Naive B cell (primary cell): ENCODE measurements at places on chromosomes 6 and 20.

GRCh38 chr6:100103194-100103593 is 109.2 kb upstream of the MCHR2 start:
- H3K36me3 ChIP-seq: no peaks in the 10 kb centered on the region
- peaks cover 16% of the 10 kb centered on the region for H3K27me3 ChIP-seq
- no peak overlapping the region for H3K27ac ChIP-seq

DNA sequence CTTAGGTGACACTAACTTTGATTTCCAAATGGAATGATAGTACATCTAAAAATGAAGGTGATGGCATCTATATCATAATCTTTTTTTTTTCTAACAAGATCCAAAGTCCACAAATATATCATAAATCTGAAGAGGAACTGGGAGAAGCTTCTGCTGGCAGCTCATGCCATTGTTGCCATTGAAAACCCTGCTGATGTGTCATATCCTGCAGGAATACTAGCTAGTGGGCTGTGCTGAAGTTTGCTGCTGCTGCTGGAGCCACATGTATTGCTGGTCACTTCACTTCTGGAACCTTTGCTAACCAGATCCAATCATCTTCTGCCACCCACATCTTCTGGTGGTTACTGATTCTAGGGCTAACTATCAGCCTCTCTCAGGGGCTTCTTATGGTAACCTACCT is 27.4 kb upstream of the KHDC1 start:
- H3K36me3 ChIP-seq: no peaks in the 10 kb centered on the region
- DNase-seq: no peak
- H3K4me3 ChIP-seq: no peak overlapping the region
- no peaks in the 10 kb centered on the region for H3K4me1 ChIP-seq
- no peak overlapping the region for H3K27ac ChIP-seq
- no peaks in the 10 kb centered on the region for H3K27me3 ChIP-seq

DNA sequence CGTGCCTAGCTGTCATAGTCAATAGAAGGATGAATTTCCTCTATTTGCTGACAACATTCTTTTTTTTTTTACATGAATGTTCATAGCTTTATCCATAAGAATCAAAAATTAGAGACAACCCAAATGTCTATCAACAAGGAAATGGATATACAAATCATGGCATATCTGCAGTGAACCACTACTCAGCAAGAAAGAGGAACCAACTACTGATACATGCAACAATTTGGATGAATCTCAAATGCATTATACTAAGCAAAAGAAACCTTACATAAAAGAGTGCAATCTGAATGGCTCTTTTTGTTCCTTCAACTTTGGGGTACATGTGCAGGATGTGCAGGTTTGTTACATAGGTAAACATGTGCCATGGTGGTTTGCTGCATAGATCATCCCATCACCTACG is 17.7 kb upstream of the MCM9 start:
- peaks cover 7% of the 10 kb centered on the region for H3K4me1 ChIP-seq
- no peaks in the 10 kb centered on the region for H3K36me3 ChIP-seq
- no peak for DNase-seq
- no peaks in the 10 kb centered on the region for H3K27me3 ChIP-seq

DNA sequence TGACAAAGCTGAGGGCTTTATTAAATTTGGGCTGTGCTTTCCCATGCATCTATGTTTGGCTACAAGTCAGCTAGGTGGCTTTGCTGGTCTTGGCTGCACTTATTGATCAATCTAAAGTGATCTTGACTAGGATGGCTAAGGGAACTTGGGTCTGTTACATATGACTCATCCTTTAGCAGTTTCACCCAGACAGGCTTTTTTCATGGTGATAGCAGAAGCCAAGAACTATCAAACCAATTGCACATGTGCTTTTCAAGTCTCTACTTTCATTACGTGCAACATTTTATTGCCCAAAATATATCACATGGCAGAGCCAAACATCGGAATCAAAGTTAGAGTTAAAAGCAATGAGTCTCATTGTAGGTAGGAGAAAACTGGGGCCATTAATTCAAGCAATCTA is 626.3 kb downstream of the TENT5A start:
- H3K4me1 ChIP-seq: no peaks in the 10 kb centered on the region
- H3K27me3 ChIP-seq: no peaks in the 10 kb centered on the region
- H3K36me3 ChIP-seq: no peaks in the 10 kb centered on the region
- H3K4me3 ChIP-seq: no peak overlapping the region
- no peak for DNase-seq

GRCh38 chr6:90202156-90202555 is 94.5 kb downstream of the BACH2 start:
- no peak overlapping the region for H3K27ac ChIP-seq
- H3K4me1 ChIP-seq: peaks cover 50% of the 10 kb centered on the region
- no peak for DNase-seq
- H3K4me3 ChIP-seq: no peak overlapping the region
- peaks cover 47% of the 10 kb centered on the region for H3K36me3 ChIP-seq

DNA sequence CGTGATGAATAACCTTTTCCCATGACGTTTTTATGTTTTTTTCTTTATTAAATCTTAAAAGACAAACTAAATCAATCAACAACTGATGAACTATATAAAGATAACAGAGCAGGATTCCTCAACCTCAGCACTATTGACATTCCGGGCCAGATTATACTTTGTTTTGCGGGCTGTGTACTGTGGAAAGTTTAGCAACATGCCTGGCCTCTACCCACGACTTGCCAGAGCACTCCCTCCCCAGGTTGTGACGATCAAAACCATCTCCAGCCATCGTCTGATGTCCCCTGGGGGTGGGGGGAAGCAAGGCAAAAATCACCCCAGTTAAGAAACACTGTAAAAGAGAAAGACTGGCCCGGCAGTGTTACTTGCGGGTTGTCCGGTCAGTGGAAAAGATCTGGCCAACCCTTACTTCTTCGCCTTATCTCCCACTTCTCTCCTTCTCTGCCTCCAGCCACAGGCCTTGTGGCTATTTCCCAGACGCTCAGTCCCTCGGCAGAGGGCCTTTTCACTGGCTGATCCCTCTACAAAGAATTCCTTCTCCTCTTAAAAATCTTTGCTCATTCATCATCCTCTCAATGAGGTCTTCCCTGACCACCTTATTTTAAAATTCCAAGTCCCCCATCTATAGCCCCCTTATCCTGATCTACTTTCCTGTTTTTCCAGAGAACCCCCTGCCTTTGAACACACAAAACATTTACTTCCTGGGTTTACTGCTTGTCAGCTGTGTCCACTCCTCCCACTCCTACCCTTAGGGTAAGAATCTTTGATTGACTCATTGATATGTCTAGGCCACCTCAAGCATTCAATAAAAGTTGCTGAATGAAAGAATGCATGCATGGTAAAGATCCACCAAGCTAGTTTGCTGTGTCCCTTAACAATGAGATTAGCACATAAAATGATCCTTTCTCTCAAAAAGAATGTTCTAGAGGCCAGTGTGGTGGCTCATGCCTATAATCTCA is 14.7 kb upstream of the RAB22A start:
- H3K4me3 ChIP-seq: no peak overlapping the region
- H3K36me3 ChIP-seq: no peaks in the 10 kb centered on the region
- DNase-seq: no peak
- no peaks in the 10 kb centered on the region for H3K27me3 ChIP-seq
- peak overlapping the region; percentile 31 for H3K27ac ChIP-seq

GRCh38 chr6:161137839-161138542 is 135.9 kb downstream of the AGPAT4 start:
- peaks cover 7% of the 10 kb centered on the region for H3K36me3 ChIP-seq
- H3K27me3 ChIP-seq: no peaks in the 10 kb centered on the region
- H3K4me1 ChIP-seq: peaks cover 25% of the 10 kb centered on the region
- DNase-seq: no peak
- no peak overlapping the region for H3K27ac ChIP-seq
- no peak overlapping the region for H3K4me3 ChIP-seq

DNA sequence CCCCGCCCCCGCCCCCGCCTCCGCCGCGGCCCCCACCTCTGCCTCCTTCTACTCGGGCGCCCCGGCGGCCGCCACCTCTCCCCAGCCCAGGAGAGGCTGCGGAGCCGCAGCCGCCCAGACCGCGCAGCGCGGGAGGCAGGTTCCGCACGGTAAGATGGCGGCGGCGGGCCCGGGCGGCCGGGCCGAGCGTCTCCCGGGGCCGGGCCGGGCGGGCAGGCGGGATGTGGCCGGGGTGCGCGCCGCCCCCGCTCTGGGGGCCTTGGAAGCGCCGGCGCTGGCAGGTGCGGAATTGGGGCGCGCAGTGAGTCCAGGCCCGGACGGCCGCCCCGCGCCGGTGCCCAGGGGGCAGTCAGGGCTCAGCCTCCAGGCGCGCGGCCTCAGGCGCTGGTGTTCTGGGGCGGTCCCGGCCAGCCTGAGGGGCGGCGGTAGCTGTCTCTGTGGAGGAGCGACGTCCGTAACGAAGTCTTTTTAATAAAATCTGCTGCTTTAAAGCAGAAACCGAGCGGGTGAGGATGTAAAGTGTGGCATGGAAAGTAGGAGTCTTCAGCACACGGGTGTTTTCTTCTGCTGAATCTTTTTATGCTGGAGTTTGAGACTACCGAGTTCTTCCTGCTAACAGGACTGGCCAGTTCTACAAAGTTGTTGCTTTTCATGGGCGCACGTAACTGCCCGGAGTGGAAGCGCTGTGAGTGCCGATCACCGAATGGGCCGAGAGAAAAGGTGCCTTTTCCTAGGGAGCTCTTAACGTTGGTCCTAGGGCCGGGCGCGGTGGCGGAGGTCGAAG is at the start of gene GID8:
GID8 (plus strand) TSS at position 43 of the 784 bp plus-strand sequence. CDS start 3,356 bp downstream, outside the sequence.
- peaks cover 35% of the 10 kb centered on the region for H3K4me1 ChIP-seq
- H3K27ac ChIP-seq: peak within 1 kb of the TSS; percentile 97
- H3K4me3 ChIP-seq: peak within 1 kb of the TSS; percentile 98
- peaks cover 7% of the 10 kb centered on the region for H3K36me3 ChIP-seq
- no peaks in the 10 kb centered on the region for H3K27me3 ChIP-seq
- DNase-seq: no peak

DNA sequence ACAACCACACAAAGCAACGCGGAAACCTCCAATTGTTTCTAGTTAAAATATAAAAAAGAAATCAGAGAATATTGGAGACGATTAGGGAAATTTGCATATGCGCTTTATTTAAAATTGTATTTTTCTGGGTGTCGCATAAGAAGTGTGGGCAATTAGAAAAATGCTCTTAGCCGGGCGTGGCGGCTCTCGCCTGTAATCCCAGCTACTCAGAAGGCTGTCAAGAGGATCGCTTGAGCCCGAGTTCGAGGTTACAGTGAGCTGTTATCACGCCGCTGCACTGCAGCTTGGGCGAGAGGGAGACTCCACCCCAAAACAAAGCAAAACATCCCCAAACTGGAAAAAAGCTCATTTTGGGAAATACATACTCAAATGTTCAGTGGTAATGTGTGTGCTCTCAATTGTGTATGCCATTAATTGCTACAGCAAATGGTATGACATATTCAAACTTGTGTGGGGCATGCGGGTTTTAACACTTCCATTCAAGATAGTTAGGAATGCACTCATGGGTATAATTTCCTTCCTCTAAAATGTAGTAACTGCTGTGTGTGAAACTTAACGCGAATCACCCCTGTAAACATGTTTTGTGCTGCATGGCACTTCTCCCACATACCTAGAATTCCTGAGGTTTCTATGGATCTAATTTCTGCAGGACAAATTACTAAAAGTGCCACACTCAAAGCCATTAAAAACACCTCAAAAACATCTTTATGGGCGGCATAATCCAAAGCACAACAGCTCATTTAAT is 54.7 kb upstream of the HFE start:
- H3K4me1 ChIP-seq: peaks cover 30% of the 10 kb centered on the region
- H3K4me3 ChIP-seq: peak overlapping the region; percentile 98
- H3K27me3 ChIP-seq: no peaks in the 10 kb centered on the region
- H3K36me3 ChIP-seq: no peaks in the 10 kb centered on the region
- peak overlapping the region; percentile 97 for H3K27ac ChIP-seq

DNA sequence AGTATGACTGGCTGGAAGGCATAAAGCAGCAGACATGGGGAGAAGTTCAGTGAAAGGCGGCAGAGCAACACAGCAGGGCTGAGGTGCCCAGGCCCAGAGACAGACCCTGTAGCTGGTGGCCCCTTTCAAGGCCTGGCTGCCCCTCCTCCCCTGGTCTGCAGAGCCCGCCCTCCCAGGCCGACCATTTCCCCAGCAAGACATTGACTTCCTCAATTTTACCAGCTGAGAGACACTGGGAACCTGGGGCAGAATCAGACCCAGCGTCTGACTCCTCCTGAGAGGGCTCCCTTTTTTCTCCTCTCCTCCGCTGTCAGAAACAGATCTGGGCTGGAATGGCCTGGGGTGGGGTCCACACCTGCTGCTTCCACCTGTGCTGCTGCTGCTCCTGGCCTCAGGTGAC is at the start of gene TREML4:
TREML4 (plus strand) TSS at position 254 of the 400 bp plus-strand sequence; CDS start at position 333, 79 bp downstream.
- H3K4me1 ChIP-seq: peaks cover 52% of the 10 kb centered on the region
- peaks cover 8% of the 10 kb centered on the region for H3K36me3 ChIP-seq
- H3K27ac ChIP-seq: peak within 1 kb of the TSS; percentile 82
- H3K27me3 ChIP-seq: peaks cover 8% of the 10 kb centered on the region

GRCh38 chr6:9455864-9456658 is 958.8 kb downstream of the TFAP2A start:
- H3K4me1 ChIP-seq: no peaks in the 10 kb centered on the region
- no peaks in the 10 kb centered on the region for H3K36me3 ChIP-seq
- no peak overlapping the region for H3K27ac ChIP-seq
- no peaks in the 10 kb centered on the region for H3K27me3 ChIP-seq
